Glomerular endothelial cell (primary cell): ENCODE measurements at places on chromosomes 16 and 17. TPM values are rescaled to one million over a fixed set of nuclear protein-coding genes. Genes with fewer than 3 reads are reported as not detected.
A peak's percentile ranks its signal among the peaks of the same experiment; 100 is the strongest.

DNA sequence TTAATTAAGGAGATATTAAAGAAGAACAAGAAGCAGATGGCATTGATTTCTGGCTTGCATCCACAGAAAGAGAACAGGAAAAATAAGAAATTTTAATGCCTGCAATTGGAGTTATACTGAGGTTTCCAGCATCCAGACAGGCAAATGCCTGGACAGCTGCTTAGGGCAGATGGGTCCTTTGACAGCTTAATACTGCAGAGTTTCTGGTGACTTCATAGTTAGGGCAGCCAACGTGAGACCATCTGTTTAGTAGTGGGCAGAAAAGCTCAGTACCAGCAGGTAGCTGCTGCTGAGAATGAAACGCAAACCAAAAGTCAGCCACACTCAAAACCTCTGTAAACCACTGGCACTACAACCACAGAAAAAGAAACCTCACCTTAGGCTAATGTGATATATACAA, 109.8 kb downstream of the CDK5R1 start:
- DNase-seq: no peak

DNA sequence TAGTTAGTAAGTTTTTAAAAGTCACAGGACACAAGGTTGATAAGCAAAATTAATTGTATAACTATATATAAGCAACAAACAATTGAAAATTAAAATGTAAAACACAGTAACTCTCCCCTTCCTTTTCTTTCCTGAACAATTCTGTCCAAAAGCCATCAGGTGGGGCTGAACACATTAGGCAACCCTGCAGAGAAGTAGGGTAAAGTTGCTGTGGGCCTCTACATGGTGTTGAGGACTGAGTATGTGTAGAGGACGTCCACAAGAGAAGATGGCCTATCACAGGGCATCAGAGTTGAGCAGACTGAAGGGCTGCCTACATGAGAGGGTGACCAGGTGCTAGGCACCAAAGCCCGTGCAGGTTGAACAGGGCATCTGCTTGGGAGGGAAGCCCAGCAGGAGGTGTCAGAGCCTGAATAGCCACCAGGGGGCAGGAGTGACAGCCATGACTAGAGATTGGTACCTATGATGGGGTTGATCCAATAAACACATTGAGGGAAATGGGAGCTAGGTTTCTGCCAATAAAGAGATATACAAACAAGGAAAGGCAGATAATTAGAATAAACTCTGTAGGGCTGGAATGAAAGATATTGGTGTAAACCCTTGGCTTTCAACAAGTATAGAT, 415.1 kb downstream of the NPIPA8 start:
- no peak for DNase-seq

GRCh38 chr16:71373073-71373472, 14.6 kb downstream of the CALB2 start:
- DNase-seq: no peak

DNA sequence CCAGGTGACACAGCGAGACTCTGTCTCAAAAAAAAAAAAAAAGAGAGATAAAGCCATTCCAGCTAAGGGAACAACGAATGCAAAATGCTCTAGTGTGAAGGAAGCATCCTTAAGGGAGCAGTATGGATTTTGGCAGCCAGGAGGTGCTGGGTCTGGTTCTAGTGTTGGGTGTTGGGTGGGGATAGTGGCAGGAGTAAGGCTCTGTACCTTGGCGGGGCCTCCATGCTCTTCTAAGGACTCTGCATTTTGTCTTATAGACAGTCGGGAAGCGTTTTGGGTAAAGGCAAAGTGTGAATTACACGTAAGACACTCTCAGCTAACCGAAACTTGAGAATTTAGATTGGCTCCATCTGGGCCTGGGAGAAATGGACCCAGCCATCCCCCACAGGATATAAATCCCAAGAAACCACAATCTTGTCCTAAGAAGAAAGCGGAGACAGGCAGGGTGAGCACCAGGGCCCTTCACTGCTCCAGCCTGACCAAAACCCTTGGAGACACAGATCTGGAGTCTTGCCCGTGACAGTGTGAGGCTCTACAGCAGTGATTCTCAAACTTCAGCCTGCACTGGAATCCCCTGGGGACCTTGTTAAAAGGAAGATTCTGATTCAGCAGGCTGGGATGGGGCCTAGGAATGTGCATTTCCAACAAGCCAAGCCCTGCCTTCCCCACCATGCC, 33.1 kb upstream of the PHB1 start:
- DNase-seq: no peak

KRTAP16-1 gene
- not detected in 2 replicates for total RNA-seq

- no peak for DNase-seq
These were observed 231.1 kb upstream of the SDK2 start for GRCh38 chr17:73875346-73875745.

GRCh38 chr17:35467824-35468223, 19.3 kb upstream of the SLFN13 start:
- DNase-seq: no peak

DNA sequence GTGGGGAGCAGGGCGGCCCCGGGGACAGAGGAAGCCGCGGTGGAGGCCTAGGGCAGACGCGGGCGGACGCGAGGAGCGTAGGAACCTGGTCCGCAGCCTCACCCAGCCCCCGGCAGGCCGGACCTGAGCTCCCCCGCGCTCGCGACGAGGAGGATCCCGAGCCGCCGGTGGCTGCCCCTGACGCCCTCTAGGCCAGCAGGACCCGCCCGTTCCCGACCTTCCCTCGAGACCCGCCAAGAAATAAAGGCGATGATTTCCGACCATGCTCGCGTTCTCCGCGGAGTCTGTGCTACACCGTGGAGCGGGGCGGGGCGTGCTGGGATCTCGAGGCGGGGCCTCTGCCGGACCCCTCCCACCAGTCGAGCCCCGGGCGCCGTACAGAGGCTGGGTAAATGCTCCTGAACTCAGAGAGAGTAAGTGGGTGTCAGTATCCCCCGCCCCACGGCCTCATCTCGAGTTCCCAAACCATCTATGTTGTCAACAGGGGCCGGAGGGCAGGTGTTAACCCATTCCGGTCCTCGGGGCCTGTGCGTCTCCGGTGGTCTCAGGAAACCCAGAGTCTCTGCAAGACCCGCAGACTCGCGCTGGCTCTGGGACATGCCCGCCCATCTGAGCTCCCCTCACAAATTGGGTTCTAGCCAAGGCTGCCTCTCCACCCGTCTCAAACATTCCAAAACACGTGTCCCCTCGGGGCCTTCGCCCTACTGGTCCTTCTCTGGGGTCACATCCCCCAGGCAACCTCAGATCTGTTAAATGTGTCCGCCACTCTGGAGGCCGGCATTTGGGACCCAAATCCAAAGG, 13.7 kb downstream of the SYCE1L start:
- no peak for DNase-seq

DNA sequence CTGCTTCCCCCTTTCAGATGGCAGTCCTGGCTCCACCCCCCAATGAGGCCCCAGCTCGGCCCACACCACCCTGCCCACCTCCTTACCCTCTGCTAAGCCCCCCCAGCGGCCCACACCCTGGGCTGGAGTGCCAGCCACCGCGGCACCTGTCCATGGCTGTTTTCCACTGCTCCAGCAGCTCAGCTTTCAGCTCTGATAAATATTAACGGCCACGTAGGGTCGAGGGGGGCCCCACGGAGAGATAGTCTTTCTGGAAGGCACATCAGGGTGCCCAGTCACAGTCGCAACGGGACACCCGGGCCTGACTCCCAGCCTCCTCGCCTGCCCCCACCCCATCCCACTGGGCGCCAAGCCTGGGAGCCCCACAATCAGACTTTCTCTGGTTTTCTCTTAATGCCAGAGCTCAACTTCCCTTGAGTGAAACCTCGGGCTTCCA, 46.5 kb upstream of the CIBAR2 start:
- DNase-seq: no peak

TPSAB1 gene
- not detected in 2 replicates for total RNA-seq

DNA sequence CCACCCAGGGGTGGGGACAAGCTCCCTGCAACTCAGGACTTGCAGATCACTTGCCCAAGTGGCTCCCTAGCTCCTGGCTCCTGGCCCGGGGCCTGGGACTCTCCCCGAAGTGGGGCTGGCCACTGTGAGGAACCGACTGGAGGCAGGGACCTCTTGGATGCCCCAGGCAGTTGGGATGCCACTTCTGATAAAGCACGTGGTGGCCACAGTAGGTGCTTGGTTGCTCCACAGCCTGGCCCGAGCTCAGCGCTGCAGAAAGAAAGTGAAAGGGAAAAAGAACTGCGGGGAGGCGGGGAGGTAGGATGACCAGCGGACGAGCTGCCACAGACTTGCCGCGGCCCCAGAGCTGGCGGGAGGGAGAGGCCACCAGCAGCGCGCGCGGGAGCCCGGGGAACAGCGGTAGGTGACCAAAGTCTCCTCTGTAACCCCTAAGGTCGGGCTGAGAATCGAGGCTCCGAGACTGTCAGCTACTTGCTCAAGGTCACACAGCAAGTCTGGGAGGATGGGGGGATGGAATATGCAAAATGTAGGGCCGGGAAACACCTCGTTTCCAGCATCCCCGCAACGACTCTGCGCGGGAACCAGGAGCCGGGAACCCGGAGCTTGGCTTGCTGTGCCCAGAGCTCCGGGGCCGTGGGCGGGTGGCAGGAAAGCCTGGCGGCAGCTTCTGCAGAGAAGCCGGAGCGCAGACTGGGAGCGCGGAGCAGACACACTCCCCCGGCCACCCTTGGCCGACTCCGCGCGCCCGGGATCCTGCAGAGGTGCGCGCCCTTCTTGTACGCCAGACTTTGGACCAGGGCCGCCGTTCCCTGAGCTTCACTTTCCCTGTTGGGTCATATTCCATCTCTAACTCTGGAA, 1.9 kb downstream of the CIITA start:
- DNase-seq: no peak

DNA sequence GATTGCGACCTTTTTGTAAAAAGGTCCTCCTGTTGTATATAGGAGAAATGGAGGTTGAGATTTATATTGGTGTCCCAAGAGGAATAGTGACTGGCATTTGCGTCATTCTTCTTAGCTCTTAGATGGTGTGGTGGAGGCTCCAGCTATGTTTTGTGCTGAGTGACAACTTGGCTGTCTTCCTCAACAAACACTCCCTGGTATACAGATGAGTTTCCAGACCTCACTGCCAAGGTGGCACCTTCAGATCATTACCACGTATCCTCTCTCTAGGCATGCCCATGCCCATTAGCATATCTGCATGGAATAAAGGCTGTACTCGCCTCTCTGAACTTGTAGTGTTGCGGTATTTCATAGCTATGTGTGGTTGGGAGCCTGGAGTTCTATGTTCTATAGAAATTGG, 120.0 kb downstream of the MAP2K4 start:
- no peak for DNase-seq

GRCh38 chr16:68332411-68333121, 21.7 kb downstream of the PRMT7 start:
- DNase-seq: peak; percentile 97

GRCh38 chr16:24518498-24518897, 20.9 kb upstream of the RBBP6 start:
- no peak for DNase-seq

DNA sequence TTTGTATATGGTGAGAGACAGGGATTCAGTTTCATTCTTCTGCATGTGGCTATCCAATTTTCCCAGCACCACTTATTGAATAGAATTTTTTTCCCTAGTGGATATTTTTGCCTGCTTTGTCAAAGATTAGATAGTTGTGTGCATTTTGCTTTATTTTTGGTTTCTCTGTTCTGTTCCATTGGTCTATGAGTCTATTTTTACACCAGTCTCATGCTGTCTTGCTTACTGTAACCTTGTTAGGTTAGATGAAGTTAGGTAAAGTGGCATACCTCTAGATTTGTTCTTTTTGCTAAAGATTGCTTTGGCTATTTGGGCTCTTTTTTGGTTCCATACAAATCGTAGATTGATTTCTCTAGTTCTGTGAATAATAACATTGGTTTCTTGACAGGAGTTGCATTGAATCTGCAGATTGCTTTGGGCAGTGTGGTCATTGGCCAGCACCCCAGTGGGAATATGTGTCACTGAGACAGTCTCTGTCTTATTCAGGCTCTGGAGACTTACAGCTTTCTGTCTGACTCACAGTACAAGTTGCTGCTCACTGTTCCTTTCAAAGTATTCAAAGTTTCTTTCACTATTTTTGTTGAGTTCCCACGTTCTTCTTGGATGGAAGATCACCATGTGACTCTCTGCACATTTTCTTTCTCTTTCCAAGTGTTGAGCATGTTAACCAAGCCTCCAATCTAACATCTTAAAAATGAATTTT, 709.1 kb downstream of the CDH11 start:
- no peak for DNase-seq

- DNase-seq: no peak
These were observed 5.2 kb downstream of the NAGLU start for GRCh38 chr17:42541041-42541833.

GRCh38 chr16:67244387-67245185, 2.7 kb downstream of the FHOD1 start:
- DNase-seq: no peak

TAOK2 gene
- 97.8 and 130 TPM in 2 replicates for total RNA-seq

PRSS21 gene
- total RNA-seq: not detected in 2 replicates

DNA sequence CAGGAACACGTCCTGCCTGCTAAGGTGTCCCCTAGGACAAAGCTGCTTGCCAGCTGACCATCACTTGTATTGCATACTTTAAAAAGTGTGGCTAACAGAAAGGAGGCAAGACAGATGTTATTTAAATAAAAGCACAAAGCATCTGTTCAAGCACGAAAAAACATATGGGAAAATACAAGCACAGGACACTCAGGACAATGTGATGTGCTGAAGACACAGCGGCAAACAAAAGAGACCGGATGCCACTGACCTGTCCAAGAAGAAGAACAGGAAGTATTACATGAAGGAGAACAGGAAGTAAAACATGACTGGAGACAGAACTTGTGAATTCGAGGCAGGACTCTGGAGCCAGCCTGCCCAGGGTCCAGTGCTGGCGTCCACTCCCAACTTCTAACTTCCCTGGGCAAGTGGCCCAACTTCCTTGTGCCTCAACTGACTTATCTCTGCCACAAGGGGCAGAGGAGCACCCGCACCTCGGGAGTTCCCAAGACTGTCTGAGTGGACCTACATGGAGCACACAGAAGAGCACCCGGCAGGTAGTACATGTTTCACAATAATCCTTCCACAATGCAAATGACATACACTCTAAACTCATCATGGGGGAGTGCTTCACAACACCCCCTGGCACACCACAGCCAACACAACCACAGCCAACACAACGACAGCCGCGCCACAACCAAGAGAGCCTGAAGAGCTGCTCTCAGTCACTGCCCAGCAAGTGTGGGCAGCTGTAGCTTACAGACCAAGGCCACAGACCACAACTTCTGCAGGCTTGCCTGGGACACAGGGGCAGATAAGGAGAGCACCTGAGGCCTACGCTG, 36.6 kb downstream of the ANKRD11 start:
- DNase-seq: peak; percentile 18

DNA sequence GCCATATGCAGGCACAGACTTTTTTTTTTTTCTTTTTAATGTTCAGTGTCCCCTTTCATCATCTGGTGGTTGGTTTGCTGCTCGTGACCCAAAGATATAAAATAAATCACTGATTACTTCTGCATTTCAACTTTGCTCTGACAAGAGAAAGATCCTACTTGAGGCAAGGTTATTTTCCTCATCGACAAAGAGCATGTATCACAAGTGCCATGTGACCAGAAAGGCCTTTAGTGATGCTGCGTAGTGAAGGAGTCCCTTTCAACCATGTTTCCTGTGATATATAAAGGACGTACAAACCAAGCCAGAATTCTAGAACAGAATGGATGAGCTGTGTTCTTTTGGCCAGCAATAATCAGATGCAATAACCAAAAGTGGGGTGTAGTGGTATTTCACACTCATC, 323.4 kb upstream of the PSMD7 start:
- no peak for DNase-seq

GRCh38 chr17:2985318-2985717, 78.1 kb downstream of the OR1D5 start:
- DNase-seq: no peak

- no peak for DNase-seq
These were observed 67.8 kb downstream of the C16orf78 start for GRCh38 chr16:49441366-49441780.

GRCh38 chr17:81901167-81902022, 643 bp upstream of the NPB start:
- DNase-seq: no peak

SLC35G6 gene
- total RNA-seq: not detected in 2 replicates

- DNase-seq: no peak
These were observed 4.7 kb upstream of the OR1E2 start for GRCh38 chr17:3438368-3438767.
